ENCODE measurements at places on chromosomes 4 and X.

DNA sequence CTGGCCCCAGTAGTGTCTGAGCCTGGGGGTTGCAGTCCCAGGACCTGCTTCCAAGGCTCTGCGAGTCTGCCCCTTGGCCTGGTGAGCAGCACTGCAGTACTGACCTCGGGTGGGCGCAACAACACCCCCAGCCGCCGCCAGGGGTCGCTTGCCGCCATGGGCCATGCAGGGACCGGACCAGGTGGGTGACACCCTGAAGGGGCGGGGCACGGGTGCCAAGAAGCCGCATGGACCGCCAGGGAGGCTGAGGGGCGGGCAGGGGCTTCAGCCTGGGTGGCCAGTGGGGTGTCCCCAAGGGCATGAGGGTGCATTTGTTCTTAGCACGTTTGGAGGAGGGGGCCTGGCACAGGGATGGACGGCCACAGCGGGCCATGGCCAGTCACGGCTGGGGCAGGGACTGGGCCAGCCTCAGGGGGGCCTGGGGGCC is 25.0 kb downstream of the TACC3 start:
- peak; percentile 86 for DNase-seq

DNA sequence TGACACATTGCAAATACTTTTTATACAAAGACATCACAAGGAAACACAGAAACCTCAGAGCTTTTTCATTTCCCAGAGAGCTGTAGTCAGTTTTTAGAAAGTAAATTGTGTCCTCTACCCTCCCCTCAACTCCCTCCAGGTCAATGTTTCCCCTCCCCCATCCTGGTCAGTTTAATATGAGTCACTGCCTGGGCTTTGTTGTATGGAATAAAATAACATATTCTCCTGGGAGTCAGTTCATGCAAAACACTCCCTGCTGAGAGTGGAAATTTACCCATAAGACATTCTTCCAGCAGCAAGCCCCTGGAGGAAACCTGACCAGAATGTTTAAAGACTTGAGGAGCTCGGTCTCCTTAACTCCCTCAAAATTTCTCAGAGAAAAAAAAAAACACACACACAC is 270.1 kb upstream of the LDB2 start:
- DNase-seq: no peak

DNA sequence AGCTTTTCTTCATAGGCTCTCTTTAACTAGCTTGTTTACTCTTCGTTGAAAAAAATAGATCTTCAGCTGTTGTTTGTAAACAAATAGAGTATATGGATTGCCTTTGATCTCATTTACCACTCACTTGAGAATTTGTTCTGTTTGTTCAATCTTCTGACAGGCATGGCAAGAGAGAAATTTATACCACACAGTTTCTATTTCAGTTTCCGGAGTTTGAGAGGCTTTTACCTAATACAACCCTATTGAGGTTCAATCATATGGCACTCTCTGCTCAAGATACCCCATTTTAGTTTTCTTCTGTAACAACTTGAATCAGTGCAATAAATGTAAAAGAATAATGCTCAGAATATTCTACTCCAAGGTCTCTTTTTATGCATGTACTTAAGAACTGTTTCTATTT is 148.0 kb downstream of the EMCN start:
- DNase-seq: no peak

GRCh38 chr4:156754832-156755570 is 216.6 kb downstream of the PDGFC start:
- DNase-seq: no peak

DNA sequence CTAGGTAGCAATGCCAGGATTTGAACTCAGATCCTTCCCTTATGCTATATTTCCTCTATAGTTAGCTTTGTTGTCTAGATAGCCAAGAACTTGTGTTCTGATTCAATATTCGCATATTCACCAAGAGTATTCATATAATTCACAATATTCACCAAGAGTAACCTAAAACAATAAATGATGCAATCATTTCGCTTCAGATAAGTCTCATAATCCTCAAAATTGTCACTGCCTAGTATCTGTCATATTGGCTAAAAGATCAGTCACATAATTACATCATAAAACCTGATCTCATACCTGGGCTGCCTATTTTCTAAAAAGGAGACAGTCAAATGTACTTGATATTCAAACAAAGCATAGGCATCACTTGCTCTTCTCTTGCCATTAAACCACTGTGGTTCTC is 199.7 kb upstream of the CPEB2 start:
- DNase-seq: no peak

GRCh38 chr4:87339440-87339839 is 16.8 kb upstream of the HSD17B13 start:
- no peak for DNase-seq

DNA sequence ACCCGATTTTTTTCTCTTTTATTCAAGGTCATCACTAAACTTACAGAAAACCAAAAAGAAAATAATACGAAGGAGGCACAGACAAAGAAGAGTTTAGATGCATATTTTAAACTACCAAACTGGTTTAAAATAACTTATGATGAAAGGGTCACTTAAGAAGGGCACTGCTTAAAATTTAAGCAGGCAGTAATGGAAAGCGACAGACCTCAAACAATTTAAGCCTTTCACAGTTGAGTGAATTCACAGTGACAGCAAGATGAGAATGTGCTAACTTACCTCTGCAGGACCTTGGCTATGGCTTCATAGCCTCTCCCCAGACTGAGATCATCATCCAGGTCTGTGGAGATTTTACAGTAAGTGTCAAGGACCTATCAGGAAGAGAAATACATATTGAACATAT is 112.1 kb downstream of the TTC29 start:
- DNase-seq: peak; percentile 72

DNA sequence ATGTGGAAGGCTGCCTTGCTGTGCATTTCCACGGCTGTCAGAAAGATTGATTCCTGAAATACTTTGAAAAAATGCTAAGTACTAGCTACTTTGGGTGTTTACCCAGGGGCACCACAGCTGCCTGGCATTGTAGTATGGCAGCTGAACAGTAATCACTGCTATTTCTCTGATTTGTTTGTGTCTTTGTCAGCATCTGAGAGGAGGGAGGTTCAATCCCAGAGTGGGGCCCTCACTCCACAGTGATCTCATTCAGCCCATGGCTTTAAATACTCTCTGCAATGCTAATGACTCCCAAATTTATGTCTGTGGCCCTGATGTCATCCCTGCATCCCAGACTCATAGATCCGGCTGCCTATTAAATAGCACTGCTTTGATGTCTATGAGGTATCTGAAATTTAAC is 575.3 kb upstream of the MAGEB2 start:
- DNase-seq: no peak

DNA sequence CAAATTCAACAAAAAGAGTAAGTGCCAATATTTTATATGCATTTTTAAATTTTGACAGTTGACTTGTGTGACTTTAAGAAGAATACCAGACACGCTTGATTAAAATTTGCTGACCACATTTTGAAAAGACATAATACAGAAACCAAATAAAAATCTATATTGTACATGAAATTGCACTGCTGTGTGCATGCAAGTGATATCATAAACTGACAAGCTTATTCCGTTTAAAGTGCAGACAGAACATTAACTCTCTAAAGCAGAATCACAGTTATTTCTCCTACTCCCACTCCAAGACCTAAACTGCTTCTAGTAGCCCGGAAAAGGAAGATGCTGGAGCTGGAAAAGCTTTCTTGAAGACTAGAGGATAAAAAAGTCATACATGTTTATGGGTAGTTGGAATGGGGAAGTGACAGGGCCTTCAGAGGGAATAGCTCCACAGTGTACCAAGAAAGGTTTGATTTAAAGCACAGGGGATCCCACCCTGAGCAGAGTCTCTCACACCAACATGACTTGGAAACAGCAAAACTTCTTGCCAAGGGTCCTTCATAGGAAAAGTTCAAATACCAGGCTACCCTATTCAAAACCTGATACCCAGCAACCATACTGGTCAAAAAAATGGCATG is 34.1 kb upstream of the NAF1 start:
- no peak for DNase-seq

GRCh38 chr4:96429657-96430056 is 589.8 kb downstream of the PDHA2 start:
- no peak for DNase-seq

DNA sequence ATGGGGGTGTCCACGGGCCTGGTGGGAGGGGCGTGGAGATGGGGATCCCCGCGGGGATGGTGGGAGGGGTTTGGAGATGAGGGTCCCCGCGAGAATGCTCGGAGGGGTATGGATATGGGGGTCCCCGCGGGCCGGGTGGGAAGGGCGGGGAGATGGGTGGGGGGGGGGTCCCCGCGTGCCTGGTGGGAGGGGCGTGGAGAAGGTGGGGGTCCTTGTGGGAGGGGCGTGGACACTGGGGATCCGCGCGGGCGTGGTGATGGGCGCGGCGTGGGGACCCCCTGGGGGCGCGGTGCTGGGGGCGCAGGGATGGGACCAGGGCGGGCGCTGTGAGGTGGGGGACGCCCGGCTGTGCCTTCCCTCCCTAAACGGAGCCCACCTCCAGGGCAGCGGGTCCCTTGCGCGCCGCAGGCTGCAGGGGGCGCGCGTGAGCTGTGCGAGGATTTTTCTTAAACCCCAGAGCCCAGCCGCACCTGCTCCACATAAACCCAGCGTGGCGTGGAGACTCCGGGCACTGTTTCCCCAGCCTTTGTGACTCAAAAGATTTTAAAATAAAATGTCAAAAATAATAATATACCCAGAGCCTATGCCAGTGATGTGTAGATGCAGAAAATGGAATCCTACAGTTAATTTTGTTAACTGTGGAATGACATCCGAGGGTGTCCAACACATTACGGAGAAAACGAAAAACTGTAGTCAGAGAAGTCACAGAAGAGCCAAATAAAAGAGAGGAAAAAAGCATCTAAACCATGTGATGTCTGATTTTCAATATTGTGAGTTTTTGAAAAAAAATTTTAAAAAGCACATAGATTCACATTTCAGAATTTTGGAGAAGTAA is 1.5 kb upstream of the ASMTL start:
- peak; percentile 91 for DNase-seq

GRCh38 chr4:120826853-120827252 is 95.7 kb downstream of the PRDM5 start:
- DNase-seq: no peak

DNA sequence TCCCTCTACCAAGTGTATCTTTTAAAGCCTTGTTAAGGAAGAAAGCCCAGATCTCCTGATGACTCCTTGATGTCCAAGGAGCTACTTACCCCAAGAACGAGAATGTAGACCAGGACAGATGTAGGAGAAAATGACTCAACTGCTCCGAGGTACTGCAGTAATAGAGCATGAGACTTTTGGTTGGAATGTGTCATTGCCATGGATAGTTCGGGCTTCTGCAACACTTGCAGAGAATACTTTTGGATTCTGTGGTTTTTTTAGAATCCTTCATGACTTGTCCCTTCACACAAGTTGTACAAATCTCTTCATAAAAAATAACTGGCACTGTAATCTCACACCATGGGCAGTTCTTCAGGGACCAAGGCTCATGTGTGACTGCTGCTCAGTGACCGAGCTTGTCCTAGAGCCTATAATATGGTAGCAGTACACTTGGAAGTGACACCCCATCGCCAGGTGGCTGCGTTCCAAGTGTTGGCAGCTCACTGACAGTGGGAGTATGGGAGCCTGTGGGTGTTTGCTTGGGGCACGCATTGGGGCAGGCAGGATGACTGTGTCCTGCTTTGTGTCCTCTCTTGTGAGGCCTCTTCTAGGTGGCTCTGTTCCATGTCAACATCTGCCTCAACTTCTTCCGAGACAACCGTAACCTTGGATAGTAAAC is 87.9 kb upstream of the WDR1 start:
- DNase-seq: no peak

- DNase-seq: no peak
Measured at GRCh38 chr4:118969359-118969758, 80.7 kb downstream of the SYNPO2 start.

GRCh38 chr4:4818415-4819212 is 40.9 kb upstream of the MSX1 start:
- DNase-seq: peak; percentile 83

- DNase-seq: no peak
Measured at GRCh38 chr4:98711526-98711925, 53.1 kb upstream of the TSPAN5 start.

GRCh38 chrX:57595381-57595811 is 3.6 kb downstream of the ZXDB start:
- no peak for DNase-seq

DNA sequence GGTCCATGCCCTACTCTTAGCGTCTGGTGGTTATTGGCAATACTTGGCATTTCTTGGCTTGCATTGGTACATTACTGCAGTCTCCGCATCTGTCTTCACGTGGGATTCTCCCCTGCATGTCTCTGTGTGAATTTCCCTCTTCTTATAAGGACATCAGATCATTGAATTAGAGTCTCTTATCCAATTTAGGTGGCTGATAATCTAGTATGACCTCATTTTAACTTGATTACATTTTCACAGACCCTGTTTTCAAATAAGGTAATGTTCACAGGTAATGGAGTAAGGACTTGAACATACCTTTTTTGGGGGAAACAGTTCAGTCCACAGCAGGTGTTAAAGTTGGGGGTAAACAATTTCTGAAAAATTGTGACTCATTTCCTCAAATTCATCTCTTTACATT is 16.6 kb downstream of the KIAA0232 start:
- DNase-seq: no peak

GRCh38 chr4:15557786-15558550 is 88.3 kb downstream of the CC2D2A start:
- no peak for DNase-seq

GRCh38 chrX:87582453-87582852 is 64.9 kb downstream of the KLHL4 start:
- DNase-seq: no peak

DNA sequence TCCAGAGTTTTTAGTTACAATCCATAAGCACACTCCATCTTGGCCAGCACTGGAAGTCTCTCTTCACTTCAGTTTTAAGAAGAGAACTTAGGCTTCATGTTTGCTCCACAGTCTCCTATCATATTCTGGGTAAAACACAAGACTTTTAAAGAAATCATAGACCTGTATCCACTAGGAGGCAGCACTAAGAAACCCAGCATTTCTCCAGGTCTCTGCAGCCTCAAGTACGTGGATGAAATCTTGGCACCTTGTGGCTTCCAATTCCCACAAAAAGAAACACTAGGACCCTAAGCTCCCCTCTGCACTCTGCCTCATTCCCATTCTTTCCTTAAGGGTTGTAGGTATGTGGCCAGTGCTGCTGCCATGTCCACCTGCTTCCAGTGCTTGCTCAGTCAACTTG is 367.3 kb upstream of the CASK start:
- DNase-seq: no peak

DNA sequence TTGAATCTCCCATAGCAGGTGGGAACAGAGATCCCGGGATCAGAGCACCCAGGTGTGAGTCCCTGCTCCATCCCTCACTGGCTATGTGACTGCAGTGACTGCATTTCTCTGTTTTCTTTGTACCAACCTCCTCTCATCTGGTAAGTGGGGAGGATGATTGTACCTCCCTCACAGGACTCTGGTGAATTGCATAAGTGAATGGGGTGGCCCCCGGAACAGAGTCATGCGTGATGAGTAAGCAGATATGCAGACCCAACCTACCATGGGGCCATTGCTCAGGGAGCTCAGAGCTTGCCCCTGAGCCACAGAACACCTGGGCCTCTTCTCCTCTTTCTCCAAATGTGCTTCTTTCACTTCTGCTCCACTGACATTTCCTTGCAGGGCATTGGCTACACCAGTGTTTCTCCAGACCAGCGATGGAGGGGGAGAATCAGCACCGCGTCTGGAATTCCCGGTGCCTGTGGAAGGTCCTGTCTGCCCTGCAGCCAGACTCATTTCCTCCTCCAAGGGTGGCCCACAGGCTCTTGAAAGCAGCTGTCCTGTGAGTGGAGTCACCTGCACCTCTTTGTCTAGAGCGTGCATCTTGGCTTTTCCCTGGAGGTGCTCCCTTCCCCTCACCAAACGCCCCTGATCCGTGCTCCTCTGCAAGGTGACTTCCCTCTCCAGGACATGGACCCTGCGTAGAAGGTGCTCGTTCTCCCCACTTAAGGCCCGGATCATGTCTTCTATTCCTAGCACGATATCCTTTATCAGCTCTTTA is 30.0 kb downstream of the C4orf50 start:
- no peak for DNase-seq

All from retina (tissue), 1 donor.